ENCODE measurements at places on chromosomes 16 and 17.
A peak's percentile ranks its signal among the peaks of the same experiment; 100 is the strongest.

DNA sequence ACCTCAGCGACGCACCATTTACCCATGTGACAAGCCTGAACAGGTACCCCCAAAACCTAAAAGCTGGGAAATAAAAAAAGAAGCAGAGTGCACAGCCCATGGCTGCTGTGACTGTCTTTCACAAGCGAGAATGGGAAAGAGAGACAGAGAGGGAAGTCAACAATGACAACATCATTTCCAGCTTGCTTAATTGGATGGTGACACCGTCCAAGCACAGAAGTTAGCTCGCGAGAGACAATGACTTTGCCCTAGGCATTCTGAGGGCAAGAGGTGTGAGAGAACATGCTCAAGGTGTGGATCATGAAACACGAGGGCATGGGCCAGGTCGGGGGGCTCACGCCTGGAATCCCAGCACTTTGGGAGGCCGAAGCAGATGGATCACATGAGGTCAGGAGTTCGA is 19.3 kb upstream of the NSMCE1 start:
- peak; percentile 36 for DNase-seq

DNA sequence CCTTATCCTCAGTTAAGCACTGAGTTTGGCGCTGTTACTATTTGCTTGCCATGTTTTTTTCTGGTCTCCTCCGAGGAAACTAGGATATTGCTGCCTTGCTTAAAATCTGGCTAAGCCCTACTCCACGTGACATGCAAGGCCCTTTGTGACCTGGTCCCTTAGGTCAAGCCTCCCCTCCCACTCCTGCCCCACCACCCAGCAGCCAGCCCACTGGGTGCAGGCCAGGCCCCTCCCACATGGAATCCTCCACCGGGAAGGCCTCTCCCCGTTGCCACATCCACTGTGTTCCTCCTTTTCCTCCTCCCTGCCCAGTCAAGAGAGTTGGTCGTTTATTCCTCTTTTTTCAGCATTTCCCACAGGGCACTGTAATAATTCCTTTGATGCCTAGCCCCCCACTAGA is 16.2 kb downstream of the PSMD3 start:
- peak; percentile 70 for DNase-seq

GRCh38 chr16:894841-895240 is 75.9 kb downstream of the LMF1 start:
- no peak for DNase-seq

- no peak for DNase-seq
These were observed 2.8 kb downstream of the RPL23A start for GRCh38 chr17:28722417-28723158.

GRCh38 chr17:21213638-21214014 is 335 bp downstream of the TMEM11 start:
- DNase-seq: no peak

DNA sequence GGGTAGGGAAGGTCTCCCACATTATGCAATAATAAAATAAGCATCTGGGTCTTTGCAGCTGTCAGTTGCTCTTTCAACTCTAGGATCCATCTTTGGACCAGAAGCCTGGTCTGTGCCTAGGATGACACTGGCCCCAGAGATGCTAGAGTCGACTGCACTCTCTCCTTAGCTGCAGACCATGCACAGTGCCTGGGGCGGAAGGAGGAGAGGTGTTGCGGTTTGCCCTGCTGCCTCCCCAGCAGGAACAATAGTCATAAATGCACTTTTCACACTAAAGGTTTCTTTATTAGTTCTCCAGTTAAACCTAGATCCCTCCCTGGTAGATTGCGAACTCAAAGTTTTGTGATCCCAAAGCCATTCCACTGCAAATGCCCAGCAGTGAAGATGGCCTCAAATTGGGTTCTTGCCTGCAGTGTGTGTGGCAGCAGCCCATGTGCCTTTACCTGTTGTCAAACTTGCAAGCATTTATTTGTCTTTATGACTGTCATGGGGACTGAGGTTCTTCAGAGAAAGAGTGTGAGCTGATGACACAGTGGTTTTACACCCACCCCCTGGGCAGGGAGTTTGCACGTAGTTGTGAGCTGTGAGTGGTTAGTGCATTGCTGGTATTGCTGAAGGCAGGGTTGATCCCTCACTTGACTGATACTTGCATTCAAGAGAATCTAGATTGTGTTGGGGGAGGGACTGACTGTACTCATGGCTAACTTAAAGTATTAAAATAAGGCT is 10.3 kb downstream of the ATXN1L start:
- no peak for DNase-seq

GRCh38 chr16:72025404-72026114 is 17.0 kb downstream of the DHODH start:
- DNase-seq: no peak

DNA sequence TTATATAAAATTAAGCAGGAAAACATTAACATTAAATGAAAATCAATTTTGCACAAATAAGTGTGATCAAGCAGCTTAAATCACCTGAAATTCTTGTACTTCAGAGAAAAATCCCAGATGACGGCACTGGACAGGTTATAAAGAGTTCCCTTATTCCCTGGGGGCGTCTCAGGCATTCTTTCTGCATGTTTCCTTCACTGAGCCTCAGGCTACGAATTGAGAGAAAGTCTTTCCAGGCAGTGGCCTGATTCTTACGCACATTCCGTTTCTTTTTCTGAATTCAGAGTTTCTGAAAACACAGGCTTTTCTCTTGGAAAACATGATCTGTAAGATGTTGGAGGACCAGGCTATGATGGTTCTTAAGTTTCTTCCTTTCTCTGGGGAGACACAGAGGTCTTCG is 22.1 kb upstream of the PITPNM3 start:
- no peak for DNase-seq

Data from right atrium auricular region (tissue), 2 donors.